Type B pancreatic cell (in vitro differentiated cells): ENCODE measurements at places on chromosomes 1 and 21. TPM values are rescaled to one million over a fixed set of nuclear protein-coding genes. Genes with fewer than 3 reads are reported as not detected.

RCSD1 gene
- total RNA-seq, result 0.75 and 5.4 TPM in 2 replicates

NPHS2 gene
- 0.31 TPM in 1 of 2 replicates, not detected in the other for total RNA-seq

CHI3L2 gene
- total RNA-seq, result 0.72 and 3.4 TPM in 2 replicates

HTR1D gene
- total RNA-seq, result 0.92 and 10.5 TPM in 2 replicates

TCHHL1 gene
- 6.5 and 22.3 TPM in 2 replicates for total RNA-seq

EPHA10 gene
- 0.97 and 1.0 TPM in 2 replicates for total RNA-seq

OR2M3 gene
- total RNA-seq, result not detected in 2 replicates

LAMTOR5 gene
- total RNA-seq, result 131 and 142 TPM in 2 replicates

CFHR4 gene
- total RNA-seq, result not detected in 2 replicates

LCK gene
- not detected in 2 replicates for total RNA-seq

KNCN gene
- total RNA-seq, result not detected in 2 replicates

SPRR2F gene
- total RNA-seq, result 2.5 and 5.1 TPM in 2 replicates

AQP10 gene
- total RNA-seq, result 0.12 and 0.27 TPM in 2 replicates

IL19 gene
- total RNA-seq, result not detected in 2 replicates

PHF13 gene
- total RNA-seq, result 14.7 and 21.2 TPM in 2 replicates

LCE1F gene
- total RNA-seq, result not detected in 2 replicates

TMEM269 gene
- 0.41 and 0.57 TPM in 2 replicates for total RNA-seq
